ENCODE measurements at places on chromosomes 12 and 14. TPM values are rescaled to one million over a fixed set of nuclear protein-coding genes. Genes with fewer than 3 reads are reported as not detected.

DNA sequence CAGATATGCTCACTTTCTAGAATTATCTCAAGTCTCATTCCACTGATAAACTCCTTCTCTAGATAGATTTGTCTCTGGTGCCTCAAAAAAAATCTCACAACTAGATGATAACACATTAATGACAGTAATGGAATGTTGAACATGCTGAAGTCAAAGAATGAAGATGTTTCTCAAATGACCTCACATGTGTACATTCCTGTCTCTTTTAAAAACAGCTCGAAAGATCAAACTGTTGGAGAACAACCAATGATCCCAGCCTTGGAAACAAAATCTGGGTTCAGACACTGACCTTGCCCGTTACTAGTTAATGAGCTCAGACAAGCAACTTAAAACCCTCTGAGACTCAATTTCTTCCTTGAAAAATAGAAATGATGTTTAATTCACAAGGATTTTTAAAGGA is 44.7 kb upstream of the KCNJ8 start:
- DNase-seq, result no peak

DNA sequence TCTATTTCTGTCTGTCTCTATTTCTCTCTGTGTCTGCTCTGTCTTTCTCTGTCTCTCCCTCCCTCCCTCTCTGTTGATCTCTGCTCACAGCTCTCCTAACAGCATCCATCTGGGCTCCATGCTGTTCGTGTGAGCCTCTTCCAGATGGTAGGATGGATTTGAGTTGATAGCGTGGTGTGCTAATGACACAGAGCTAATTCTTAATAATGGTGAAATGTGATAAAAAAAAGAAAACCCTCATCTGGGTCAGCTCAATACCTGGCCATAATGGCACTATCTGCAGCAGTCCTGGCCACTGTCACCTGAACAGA is 96.4 kb downstream of the AACS start:
- no peak for DNase-seq

GRCh38 chr12:80033448-80033847 is 65.9 kb upstream of the OTOGL start:
- no peak for DNase-seq

GRCh38 chr14:76293923-76294322 is 82.0 kb upstream of the ESRRB start:
- no peak for DNase-seq

GRCh38 chr14:32786886-32787285 is 151.8 kb upstream of the NPAS3 start:
- DNase-seq, result no peak

- no peak for DNase-seq
Observed at GRCh38 chr14:44339231-44339630, 167.9 kb downstream of the FSCB start.

- peak; percentile 43 for DNase-seq
Observed at GRCh38 chr12:76030341-76031080, 1.1 kb downstream of the PHLDA1 start.

GRCh38 chr14:104352493-104353220 is 214.3 kb downstream of the KIF26A start:
- DNase-seq, result no peak

- DNase-seq, result no peak
Observed at GRCh38 chr12:126558219-126558618, 1493.0 kb downstream of the AACS start.

GRCh38 chr12:2999265-2999841 is 40.2 kb downstream of the TEAD4 start:
- DNase-seq, result no peak

The SLC4A8 gene
- total RNA-seq, result 2.9 TPM

The HOXC6 gene
- total RNA-seq, result not detected

The B4GALNT3 gene
- total RNA-seq, result 0.70 TPM

Measured in T-cell (primary cell).